ENCODE measurements at places on chromosomes 3 and 15.

- no peak for DNase-seq
Measured at GRCh38 chr3:151891721-151892120, 18.3 kb downstream of the SUCNR1 start.

GRCh38 chr3:14434498-14435151 is 32.2 kb downstream of the SLC6A6 start:
- DNase-seq: no peak

DNA sequence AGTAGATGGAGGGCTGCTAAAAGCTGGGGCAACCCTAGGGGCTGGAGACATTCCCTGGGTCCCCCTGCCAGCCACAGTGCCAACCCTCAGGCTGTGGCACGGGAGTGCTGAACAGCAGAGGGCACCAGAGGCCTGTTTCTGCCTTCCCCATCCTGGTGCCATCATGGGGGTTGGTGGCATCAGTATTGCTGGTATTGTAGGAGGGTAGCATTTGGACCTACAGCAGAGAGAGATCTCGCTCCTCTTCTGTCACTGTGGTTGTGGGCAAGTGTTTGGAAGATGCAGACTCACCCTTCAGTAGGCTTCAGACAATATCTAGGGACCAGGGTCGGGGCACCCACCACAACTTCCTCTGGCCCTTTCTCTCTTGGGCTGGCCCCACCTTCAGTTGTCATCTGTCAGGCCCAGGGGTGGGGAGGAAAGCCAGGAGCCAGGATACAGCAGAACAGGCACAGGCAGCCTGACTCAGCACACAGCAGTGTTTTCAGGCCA is 123.5 kb downstream of the RPLP1 start:
- peak; percentile 16 for DNase-seq

DNA sequence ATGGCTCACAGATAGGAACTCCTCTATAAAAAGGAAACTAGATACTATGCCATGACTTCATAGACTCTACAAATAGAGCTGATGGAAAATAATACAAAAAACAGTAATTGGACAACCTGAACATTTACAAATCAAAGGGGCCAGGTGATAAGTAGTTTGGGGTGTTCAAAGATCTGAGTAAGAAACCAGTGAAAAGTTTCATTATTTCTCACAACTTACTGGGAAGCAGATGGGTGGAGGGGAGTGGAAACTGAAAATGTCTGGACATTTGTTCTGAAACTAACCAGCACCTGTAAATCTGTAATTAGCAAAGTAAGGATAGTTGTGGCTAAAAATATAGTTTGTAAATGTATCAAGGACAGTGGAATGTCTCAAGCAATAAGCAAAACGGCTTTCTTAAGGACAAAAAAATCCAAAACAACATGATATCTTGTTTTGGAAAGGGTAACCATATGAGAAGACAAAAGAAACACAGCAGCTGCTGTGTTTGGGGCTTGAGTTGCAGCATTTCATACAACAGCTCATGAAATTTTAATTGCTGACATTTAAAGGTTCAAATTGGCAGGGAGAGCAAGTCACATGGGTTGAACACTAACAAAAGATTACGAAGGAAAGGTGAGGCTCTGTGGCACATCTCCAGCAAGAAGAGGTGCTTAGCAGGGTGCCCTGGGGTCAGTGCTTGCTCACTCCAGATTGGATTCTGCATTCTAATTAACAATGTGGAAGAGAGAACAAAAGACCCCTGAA is 26.8 kb upstream of the THBS1 start:
- DNase-seq: no peak

DNA sequence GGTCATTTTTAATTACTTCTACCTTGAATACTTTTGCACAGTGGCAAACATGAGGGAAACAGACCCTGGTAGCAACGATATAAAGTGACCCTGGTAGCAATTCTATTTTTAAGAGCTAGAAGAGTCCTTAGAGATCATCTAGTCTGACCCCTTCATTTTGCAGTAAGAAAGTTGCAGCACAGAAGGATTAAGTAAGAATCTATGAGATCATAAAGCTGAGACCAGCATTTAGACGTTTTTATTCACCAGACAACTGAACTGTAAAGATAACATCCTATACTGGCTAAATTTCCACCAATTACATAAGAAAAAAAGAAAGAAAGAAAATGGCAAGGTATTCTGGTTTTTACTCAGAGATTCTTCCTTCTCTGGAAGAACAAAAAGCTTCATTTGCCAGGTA is 49.9 kb downstream of the LRRFIP2 start:
- no peak for DNase-seq

- no peak for DNase-seq
Measured at GRCh38 chr3:63450634-63451363, 172.7 kb downstream of the SYNPR start.

- DNase-seq: no peak
Measured at GRCh38 chr15:22978691-22979237, 1.4 kb downstream of the CYFIP1 start.

GRCh38 chr3:45688882-45689786 is at the start of gene SACM1L:
SACM1L (plus strand) TSS chr3:45689396; CDS start chr3:45689466, 70 bp downstream.
- peak; percentile 99 for DNase-seq

DNA sequence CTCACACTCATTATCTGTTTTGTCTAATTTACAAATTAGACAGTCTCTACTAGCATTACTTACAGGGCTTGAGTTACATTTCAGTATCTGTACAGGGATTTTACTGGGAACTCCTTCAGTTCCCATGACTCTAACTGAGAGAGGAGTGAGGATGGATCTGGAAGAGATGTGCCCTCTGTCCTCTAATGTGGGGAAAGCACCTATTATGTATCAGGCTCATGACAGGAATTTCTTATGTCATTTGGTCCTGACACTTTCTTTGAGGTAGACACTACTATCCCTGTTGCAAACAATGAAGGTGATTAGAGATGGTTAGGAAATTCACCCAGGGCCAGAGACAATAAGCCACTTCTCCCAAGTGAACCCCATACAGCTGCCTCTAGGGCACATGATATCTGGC is 10.9 kb upstream of the NCKIPSD start:
- no peak for DNase-seq

GRCh38 chr3:43784640-43785011 is 93.9 kb downstream of the ABHD5 start:
- DNase-seq: no peak

- no peak for DNase-seq
Measured at GRCh38 chr3:23647706-23648258, 158.0 kb upstream of the UBE2E1 start.

GRCh38 chr3:179927191-179927590 is 109.5 kb downstream of the PEX5L start:
- DNase-seq: no peak

GRCh38 chr3:123817413-123817812 is 66.7 kb downstream of the MYLK start:
- peak; percentile 64 for DNase-seq

GRCh38 chr3:174581558-174581957 is 277.6 kb upstream of the NAALADL2 start:
- no peak for DNase-seq

DNA sequence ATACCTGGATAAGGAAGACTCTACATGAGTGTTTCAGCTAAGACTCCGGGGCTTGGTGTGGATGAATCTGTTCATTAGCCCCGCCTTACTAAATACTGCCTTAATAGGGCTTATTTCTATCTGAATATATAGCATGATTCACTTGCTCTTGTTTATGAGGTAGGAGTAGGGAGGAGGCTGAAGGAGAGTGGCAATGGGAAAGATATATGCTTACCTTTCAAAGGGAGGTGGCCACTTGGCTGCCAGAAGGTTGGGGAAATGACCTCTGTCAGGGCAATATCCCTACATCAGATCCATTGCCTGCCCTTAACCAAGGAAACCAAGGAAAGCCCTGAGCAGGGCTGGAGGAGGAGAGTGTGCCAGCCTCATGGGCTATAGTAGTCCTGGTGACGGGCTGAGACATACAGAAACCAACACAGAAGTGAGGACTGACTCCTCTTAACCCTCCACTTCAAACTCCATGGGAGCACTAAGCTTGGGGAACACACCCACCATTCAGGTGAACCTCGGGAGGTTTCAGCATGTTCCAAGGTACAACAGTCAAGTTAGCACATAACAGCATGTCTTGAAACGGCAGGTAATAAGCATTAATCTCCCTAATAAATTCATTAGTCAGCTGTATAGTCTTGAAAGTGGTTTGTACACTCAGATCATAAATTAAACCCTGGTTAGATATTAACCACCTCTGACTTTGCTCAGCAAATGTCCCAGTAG is 80.1 kb downstream of the EOMES start:
- no peak for DNase-seq

GRCh38 chr3:13788522-13789424 is 91.1 kb downstream of the WNT7A start:
- no peak for DNase-seq

DNA sequence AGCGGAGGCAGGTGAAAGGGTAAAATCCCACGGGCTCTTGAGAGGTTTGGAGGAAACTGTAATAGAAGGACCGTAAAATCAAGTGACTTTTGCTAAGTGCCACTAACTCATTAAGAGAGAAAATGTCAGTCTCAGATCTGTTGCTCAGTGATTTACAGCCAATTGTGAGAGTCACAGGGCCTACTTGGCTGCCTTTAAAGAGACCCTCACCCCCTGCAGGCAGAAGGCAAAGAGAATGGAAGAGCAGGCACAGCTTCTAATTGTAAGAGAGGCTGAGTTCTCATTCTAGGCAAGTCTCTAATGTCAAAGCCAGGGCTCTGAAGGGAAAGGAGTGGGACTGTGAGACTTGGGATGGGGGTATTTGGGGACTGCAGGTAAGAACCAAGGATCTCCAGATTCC is 9.3 kb upstream of the SYNM start:
- DNase-seq: no peak

- DNase-seq: peak; percentile 24
Measured at GRCh38 chr15:70362886-70363285, 265.2 kb upstream of the TLE3 start.

DNA sequence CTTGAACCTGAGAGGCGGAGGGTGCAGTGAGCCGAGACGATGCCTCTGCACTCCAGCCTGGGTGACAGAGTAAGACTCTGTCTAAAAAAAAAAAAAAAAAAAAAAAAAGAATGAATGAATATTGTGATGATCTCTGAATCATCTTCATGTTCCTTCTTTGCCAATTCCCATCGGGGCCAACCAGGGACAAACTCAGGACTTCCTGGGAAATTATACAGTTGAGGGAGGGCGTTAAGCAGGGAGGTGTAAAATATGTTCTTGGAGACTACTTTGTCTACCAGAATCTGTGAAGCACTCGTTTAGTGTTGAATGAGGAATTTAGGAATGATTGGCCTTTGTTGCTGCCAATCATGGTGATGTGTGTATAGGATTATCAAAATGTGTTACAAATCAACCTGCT is 210.6 kb downstream of the PTPRG start:
- DNase-seq: no peak

- DNase-seq: peak; percentile 80
Measured at GRCh38 chr15:39025321-39025720, 460.7 kb upstream of the RASGRP1 start.

DNA sequence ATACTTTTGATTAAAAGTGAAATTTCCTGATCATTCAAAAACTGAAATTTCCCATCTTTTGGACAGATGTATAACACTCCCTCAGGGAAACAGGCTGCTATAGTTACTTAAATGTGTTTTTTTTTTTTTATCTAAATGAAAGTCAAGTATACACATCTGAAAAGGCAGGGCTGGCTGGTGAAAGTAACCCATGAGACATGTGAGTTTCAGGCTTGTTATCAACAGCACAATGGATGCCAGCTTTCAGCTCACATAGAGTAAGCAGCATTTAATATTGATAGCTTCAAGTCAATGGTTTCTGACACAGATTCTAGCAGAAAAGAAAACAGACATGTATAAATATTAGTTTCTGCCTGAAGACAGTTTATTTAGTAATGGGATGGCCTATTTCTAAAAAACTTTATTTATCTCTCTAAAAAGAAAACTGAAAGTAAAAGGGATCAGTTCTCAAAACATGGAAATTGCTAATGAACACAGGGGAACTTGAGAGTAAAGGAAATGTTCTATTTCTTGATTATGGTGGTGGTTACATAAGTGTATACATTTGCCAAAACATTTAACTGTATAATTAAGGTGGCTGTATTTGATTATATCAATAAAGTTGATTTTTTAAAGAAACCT is 89.7 kb upstream of the CMC1 start:
- no peak for DNase-seq

DNA sequence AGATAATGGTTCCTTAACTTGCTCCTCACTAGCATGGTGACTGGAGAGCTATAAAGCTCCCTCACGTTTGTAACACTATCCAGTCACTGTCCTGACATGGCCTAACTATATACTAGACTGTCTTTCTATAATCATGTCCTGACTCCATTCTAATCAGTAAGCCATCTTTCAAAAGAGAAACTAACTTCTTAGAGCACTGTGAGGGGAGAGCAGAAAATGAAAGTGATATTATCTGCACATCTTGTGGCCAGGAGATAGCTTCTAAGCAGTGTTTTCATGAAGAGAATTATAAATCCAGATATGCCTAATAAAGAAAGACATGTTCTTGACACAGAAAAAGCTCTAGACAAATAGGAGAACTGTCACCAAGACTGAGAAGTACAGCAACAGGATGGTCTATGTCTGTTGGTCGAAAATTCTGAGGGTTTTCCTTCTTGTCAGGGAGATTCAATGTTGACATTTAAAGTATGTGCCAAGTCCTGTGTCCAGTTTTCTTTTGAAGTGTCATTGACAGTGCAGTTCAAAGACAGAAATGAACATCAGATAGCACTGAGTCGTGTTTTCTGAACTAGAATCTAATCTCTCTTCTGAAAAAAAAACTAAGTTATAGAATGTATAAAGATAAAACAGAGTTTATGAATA is 230.6 kb upstream of the PEX5L start:
- no peak for DNase-seq

- DNase-seq: peak; percentile 95
Measured at GRCh38 chr15:37028625-37029296, 71.6 kb downstream of the MEIS2 start.

DNA sequence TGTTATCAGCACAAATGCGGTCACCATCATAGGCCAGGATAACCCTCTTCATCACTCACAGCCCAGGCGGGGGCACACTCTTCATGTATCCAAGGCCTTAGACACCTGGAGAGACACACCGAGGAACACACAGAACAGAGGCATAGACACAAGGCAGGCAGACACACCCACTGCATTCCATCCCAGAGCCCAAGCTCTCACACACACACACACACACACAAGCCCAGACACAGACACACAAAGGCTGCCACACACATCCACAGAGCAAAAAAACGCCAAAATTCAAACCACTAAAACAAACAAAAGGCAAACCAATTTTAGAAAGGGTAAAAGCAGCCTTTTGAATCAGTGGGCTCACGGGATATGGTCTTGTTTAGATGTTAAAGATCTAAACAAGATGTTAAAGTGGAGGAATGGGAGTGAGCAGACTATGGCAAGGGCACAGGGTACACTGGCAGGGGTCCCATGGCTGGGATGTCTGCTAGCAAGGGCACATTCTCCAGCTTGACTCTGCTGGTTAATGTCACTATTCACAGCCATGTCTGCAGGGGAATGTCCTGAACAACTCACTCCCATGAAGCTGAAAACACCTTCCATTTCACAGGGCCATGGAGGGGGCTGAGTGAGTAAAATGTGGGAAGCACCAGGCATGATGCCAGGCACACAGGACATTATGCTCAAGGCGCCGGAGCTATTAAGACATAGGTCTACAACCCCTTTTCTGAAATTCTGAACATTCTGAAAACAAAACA is 14.9 kb upstream of the CRABP1 start:
- DNase-seq: peak; percentile 48
